ENCODE measurements at places on chromosomes 2 and 18.
A peak's percentile ranks its signal among the peaks of the same experiment; 100 is the strongest.

GRCh38 chr2:27380626-27381545, at the start of gene ZNF513:
Gene ZNF513, minus strand, starts transcription at chr2:27380734. Its CDS starts 208 bp downstream, at chr2:27380526.
- peak; percentile 59 for DNase-seq

DNA sequence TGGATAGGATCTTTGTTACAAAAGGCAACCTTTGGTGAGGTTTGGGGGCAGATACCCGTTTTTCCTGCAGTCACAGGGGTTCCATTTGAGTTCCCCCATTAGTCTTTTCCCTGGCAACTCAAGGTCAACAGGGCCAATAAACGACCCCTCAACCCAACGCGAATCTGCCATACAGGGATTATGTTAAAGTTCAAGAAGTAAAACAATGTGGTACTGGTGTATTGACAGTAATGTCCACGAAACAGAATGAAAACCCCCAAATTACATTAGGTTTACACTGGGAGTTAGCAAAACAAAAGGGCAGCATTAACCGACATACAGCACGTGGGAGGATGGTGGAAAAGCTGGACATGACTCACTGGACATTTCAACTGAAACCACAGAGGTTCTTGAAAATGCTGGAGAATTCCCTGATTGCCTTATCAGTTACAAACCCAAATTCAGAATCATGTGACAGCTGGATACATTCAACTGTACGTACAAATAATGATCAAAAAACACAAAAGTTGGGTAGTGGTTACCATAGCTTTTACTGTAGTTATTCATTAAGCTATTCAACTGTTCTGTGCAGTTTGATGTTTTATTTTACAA, 4.9 kb upstream of the IMP4 start:
- no peak for DNase-seq

- DNase-seq, result no peak
Measured at GRCh38 chr2:105100046-105100840, 62.4 kb downstream of the MRPS9 start.

GRCh38 chr2:238738917-238739316, 109.0 kb upstream of the TWIST2 start:
- no peak for DNase-seq

DNA sequence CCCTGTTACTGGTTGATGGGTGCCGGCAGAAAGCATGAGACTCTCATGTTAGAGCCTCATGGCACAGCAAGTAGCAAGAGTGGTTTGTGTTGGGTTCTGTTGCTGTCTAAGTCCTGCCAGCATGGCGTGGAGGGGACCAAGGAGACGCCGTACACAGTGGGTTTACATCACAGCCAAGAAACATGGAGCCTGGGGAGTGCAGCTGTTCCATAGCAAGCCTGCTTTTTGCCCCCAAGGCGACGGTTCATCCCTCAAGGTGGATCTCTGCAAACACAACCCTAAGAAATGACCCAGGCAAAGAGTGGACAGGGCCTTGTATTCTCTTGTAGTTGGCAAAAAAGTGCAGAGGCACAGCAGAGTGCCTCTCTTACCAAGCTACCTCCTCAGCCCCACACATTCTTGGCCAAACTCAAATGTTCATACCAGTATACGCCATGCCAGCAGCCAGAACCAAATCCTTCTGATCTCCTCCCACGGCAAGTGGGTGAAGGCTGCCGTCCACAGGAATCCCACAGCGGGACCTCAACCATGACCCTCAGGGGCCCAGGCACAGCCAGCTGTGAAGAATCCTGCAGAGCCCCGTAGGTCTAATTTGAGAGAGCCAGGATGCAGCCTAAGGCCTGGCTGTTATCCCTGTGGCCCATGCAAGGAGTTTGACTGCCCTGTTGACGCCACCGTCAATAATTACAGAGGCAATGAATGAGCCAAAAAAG, 19.0 kb downstream of the SNED1 start:
- DNase-seq, result no peak

DNA sequence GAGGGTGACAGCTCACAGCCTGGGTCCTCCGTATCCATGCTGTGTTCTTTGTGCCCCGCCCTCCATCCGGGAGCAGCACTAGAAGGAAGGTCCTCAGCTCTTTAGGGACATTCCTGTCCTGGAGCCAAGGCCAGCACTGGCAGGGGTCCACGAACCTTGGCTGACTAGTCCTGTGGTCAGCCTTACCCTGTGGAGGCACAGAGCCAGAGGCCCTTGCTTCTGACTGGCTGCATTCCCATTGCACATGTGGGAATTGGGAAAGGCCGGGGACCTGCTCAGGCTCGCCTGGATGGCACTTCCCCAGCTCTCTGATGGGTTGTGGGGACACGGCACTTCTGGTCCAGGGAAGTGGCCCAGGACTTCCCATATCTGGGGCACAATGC, 24.9 kb upstream of the RHOB start:
- no peak for DNase-seq

DNA sequence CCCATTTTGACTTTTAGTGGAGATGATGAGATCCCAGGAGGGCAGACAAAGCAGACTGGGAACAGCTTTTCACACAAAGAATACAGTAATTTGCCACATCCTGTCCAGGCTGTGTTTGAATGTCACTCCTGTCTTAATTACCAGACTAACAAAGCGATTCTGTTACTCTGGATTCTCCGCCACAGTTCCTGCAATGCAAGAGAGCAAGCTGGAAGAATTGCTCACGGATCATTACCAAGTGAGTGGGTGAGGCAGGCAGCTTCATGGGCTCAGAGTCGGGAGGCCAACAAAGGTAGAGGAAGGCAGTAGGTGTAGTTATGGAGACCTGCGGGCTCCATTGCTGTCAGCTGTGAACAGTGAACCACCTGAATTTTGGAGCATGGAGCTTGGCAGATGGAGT, 250.5 kb upstream of the ATP5MC3 start:
- no peak for DNase-seq

DNA sequence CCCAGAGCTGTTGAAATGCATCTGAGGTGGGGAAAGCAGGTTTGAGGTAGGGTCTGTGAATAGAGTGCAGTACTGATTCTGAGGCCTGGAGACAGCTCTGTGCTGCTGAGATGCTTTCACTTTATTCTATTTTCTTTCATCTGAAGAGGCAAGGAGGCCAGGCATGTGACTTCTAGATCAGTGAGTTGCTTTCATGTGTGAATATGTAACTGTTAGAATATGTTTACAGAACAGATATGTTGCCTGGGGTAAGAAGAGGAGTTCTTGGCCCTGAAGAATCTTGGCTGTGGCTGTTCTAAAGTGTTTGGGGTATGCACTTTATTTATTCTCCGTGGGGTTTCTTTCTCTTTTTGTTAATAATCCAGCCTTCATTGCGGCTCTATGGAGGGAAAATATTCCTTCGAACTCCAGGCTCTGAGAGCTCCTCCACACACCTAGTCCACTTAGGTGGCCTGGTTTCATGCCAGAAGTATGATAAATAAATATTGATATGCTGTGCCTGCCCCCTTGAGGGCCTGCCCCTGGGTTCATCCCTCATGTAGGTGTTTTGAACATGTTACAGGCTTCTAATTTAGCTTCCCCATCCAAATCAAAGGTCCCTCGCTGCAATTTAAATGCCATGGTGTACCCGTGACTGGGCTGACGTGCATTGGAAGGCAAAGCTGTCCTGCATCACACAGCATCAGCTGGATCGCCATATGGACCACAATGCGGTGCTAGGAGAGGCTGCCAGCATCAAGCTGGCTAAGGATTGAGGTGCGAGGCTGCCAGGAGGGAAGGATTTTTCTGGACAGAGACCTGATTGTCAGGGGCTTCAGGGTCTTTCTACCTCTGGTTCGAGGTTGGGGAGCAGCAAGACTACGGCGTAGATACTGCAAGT, 102.9 kb downstream of the PRKCE start:
- DNase-seq, result no peak

- DNase-seq, result no peak
Measured at GRCh38 chr18:24841536-24841935, 381.1 kb downstream of the HRH4 start.

DNA sequence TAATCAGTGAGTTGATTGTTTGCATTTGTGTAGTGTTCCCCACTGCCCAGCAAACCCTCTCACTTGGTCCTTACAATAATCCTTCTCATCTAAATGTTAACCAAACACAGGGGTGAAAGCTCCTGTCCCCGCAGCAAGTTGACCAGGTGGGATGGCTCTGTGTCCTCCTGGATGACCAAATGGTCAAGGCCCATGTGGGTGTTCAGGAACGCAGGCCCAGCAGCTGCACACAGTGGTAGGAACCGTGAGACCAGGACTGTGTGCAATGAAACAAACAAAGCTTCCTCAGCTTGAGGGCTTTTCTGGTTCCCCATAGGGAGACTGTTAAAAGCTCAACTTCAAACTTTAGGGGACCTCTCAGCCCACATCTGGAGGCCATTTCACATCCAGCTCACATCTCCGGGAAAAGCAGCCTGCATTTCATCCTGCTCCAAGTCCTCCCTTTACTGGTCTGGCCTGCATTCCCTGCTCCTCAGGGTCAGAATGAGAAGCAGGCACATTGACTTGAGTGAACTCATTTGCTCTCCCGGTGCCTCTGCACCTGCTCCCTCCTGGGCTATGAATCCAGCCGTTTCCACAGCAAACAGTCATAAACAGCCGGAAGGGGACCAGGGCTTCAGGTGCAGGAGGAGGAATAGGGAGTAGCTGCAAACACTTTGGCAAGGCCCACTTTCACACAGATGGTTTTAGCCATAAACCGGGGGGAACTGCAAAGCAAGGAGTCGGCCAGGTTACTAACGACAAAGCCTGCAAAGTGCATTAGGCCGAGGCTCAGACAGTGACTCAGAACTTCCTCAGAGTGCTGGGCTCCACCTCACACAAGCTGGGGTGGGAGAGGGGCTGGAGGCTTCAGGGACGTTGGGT, 144.7 kb downstream of the CAPN13 start:
- no peak for DNase-seq
